ENCODE measurements at places on chromosomes 12 and 14.

DNA sequence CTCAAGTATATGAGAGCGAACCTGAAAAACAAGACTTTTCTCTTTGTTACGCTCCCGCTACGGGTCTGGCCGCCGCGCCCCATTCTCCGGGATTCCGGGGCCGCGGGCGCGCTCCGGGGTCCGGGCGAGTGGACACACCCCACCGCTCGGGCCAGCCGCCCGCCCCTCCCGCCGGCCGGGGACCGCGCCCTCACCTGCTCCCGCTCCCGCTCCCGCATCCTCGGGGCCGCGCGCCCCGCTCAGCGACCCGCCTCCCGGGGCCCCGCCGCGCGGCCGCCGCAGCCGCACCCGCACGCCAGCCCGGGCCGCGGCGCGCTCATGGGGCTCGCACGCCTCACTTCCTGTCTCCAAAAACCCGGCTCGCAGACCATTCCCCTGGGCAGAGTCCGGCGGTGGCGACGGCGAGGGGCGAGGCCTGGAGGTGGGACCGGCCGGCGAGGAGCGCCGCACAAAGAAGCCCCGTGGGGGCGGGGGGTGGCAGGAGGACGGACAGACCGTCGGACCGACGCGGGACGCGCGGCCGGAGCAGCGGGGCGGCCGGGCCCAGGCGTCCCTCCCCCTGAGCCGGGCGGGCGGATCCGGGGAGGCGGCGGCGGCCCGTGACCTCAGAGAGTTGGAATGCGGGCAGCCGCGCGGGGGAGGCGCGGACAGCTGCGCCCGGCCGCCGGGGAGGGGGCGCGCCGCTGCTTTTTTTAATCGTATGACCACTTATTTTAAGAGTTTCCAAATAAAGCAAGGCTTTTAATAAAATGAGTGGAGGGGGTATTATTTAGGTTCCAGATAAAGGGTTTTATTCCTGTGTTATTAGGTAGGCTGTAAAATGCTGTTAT lies at the start of gene PTPN21:
Gene PTPN21 (minus strand): TSS at position 551 of the 830 bp plus-strand sequence. CDS start 4,590 bp downstream, outside the sequence.
- DNase-seq, result no peak

GRCh38 chr14:61247935-61248334 lies 33.2 kb downstream of the TMEM30B start:
- no peak for DNase-seq

GRCh38 chr14:50801706-50802105 lies 29.3 kb downstream of the NIN start:
- no peak for DNase-seq

DNA sequence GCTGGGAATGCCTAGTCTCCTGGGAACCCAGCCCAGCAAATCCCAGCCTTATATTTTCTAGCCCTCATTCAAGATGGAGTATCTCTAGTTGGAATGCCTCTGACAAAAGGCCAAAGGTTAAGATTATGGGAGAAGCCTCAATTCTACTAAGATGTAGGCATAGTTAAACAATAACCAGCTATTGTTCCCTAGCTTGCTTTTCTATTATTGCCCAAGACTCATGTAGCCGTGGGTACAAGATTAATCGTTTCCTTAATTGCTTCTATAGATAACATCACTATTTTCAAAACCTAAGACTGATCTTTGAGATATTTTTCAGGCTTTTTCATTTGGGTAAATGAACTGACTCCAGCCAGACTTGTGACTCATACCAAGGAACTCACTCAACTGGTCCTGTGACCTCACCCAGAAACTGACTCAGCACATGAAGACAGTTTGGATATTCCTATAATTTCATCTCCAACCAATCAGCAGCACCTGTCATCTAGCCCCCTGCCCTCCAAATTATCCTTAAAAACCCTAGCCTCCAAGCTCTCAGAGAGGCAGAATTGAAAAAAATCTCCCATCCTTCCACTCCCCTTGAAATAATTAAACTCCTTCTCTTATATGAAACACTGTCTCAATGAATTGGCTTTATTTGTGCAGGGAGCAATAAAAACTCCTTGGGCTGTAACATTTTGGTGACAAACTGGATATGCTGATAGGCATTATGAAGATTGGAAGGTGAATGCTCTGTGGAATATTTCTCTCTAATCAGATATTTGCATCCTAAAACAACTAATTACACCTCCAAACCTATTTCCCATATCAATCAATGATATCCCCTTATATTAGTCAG lies 589.0 kb downstream of the C12orf50 start:
- no peak for DNase-seq

- no peak for DNase-seq
Observed at GRCh38 chr12:5685935-5686334, 254.0 kb downstream of the NTF3 start.

- no peak for DNase-seq
Observed at GRCh38 chr14:101633276-101633675, 72.0 kb downstream of the DIO3 start.

GRCh38 chr14:68598621-68599447 lies 194.0 kb downstream of the ZFP36L1 start:
- DNase-seq, result no peak

DNA sequence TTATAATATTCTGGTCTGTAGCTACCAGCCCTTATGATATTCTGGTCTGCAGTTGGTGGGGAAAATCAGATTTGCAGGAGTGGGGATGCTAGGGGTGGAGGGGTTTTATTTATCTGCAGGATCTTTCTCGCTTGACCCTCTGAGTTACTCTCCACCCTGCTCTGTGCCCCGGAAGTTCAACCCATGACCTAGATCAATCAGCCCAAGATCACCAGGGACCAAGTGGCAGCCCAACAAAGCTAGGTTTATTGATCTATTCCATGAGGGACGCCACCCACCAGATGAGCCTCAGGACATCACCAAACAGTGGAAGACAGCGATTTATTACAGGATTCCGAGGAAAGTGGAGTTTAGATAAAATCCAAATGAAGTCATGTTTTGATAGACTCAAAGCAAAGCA lies 25.8 kb upstream of the C12orf76 start:
- DNase-seq, result no peak

GRCh38 chr12:42588524-42589464 lies 752 bp downstream of the PRICKLE1 start:
- DNase-seq, result no peak

- DNase-seq, result no peak
Observed at GRCh38 chr14:74973003-74973653, 17.7 kb upstream of the PGF start.

DNA sequence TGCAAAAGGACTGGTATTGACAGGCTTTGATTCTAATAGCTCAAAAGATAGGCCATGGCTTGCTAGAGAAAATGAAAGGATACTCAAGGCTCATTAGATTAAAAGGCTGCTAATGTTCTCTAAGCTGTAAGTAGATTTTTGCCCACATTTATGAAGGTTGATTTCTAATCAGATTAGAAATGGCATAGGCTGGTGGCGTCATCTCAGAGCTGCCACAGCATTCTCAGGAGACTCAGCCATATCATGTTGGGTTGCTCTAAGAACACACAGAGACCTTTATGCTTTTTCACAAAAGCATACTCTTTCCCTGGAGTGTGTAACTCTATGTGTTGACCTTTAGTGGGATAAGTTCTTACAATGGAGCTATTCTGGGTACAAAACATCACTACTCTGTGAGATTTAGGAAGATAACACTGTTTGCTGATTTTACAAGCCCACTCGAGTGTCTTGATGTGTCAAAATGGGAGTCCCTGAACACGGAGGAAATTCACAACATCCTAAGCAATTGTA lies 576.0 kb downstream of the NRXN3 start:
- DNase-seq, result no peak

DNA sequence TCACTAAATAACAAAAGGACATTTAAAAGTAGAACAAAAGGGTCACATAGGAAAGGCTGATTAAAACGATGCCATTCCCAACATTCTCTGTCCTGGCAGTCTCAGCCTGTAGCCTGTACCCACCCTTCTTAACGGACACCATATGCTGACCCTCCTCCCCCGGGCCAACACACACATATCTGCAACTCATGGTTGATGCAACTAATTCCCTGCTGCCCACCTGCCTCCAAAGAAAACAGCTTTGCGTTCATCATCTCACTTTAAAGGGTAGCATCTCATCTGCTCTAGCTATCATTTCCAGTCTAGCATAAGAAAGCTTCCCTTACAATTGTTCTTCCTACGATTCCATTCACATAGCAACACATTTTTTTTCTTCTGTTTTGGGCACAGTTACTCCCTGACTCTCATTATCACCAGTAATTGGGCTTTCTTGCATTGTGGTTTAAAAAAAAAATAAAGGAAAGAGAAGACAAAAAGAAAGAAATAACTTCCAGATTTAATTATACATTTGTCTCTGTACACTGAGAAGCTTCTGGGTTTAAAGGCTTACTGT lies 92.9 kb downstream of the KCNC2 start:
- DNase-seq, result no peak

DNA sequence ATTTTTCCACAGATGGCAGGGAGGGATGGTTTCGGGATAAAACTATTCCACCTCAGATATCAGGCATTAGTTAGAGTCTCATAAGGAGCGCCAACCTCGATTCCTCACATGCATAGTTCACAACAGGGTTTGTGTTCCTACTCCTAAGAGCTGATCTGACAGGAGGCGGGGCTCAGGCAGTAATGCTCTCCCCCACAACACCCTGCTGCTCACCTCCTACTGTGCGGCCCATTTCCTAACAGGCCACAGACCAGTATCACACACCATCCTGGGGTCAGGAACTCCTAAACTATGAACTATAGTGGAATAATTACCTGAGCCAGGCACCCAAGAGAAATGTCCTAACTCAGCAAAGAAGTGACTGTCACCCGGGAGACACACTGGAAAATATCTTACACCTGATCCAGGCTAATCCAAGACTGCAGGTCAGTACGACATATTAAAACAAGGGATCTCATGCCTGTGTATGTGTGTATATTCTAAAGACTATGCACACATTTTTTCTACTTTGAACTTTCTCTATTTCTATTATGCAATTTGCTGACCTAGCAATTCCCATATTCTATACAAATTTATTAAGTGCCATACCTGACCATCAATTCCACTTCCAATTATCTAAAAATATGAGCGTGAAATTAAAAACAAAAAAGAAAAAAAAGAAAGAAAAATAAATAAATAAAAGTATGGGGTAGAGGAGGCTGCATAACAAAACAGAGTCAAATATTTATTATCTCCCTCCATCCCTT lies 4.7 kb downstream of the NAA25 start:
- DNase-seq, result no peak

DNA sequence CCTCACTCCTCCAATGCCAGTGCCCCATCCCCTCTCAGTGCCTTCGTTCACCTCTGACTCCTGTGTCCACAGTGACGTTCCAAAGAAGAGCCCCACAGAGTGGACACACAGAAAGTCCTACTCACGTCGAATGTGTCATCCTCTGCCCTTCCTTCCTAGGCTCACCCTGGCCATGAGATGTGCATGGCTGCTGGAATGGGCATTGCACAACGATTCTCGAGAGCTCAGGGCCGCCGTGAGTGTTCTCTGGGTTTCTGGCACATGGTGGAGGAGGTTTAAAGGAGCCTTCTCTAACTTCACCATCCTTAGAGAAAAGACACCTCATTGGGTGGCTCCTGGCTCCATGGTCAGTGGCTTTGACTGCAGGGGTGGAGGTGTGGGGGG lies 12.8 kb upstream of the CEP170B start:
- no peak for DNase-seq

GRCh38 chr12:50862316-50862715 lies 19.6 kb downstream of the TMPRSS12 start:
- DNase-seq, result no peak

DNA sequence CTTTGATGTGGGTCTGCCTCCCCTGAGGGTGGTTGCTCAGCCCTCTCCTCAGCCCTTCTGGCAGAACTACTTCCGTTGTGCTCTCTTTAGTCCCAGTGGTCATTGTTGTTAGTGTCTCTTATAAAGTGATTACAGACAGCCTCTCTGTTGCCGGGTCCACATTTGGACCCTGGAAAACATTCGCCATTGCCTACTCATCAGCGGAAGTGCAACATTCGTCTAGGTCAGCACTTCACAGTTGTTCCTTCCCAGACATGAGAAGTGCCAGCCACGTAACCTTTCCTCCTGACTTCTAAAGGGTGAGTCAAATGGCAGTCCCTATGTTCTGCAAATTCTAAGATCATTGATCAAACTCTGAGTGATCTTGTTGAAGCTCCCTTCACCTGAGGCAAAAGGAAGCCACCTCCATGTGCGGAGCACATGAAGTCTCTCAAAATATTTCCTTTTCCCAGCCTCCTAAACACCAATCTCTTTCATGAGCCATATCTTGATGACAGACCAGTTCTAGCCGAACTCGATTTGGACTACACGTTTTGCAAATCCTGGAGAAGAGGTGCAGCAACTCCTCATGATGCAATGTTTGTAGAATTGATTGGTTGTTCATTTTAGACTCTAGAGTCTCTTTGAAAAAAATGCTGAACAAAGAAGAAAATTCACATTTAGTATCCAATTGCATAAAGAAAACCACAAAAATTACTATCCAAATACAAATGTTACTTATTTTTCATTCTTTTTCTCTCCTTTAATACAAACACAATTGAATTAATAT lies 163.8 kb downstream of the RPL10L start:
- DNase-seq, result no peak

DNA sequence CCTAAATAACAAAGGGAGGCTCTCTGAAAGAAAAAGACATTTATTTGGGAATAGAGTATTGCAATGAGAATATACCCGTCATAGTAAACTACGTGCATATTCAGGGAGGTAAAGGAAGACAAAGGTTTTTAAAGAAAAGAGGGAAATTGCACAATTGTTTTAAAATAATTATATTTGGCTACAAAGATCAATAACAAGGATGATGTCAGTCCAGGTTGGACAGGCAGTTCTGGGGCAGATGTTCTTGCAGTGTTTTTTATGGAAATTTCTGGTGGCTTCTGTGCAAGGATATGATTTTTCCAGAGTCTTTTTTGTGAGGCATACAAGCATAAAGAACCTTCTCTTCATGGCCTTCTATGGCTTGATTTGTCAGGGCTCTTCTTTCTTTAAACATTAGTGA lies 29.6 kb downstream of the HSD17B6 start:
- no peak for DNase-seq

- DNase-seq, result no peak
Observed at GRCh38 chr14:36767603-36768281, 106.1 kb downstream of the PAX9 start.

GRCh38 chr14:54337314-54337713 lies 59.5 kb upstream of the CDKN3 start:
- no peak for DNase-seq

GRCh38 chr14:106185837-106186233 lies 659.5 kb downstream of the TMEM121 start:
- peak; percentile 68 for DNase-seq

DNA sequence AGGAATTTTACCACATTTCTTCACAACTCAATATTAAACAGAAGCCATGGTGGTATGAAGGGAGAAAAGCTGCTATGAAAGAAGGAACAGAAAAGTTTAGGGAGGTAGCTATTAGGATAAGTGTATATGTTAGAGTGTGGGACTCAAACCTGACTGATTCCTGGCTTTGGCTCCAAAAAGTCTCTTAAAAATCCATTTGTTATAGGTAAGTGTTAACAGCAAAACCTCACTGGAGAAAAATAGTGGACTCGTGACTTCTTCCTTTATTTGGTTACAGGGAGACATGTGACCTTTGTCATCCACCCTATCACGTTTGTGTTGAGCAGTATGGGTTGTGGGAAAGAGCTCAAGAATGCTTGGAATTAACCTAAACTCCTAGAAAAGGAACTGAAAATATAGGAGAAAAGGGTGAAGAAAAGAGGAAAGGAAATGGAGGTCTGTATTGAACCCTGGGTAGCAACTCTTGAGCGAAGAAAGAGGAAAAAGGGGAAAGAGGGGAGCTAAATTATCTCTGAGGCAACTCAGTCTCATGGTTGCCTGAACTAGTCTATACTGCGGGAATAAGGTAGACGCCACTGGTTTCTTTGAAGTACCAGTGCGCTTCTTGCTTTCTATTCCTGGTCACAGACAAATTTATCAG lies 3.6 kb upstream of the EID3 start:
- no peak for DNase-seq

GRCh38 chr12:67415473-67415872 lies 146.3 kb downstream of the CAND1 start:
- DNase-seq, result no peak

Measured in activated naive CD4-positive, alpha-beta T cell (primary cell).